Central memory CD4-positive, alpha-beta T cell (primary cell): ENCODE measurements at places on chromosomes 2 and 18.
A peak's percentile ranks its signal among the peaks of the same experiment; 100 is the strongest.

- DNase-seq: peak; percentile 94
Measured at GRCh38 chr2:174778085-174778981, 14.1 kb upstream of the CHRNA1 start.

- no peak for DNase-seq
Measured at GRCh38 chr2:39666491-39667101, 879 bp downstream of the TMEM178A start.

DNA sequence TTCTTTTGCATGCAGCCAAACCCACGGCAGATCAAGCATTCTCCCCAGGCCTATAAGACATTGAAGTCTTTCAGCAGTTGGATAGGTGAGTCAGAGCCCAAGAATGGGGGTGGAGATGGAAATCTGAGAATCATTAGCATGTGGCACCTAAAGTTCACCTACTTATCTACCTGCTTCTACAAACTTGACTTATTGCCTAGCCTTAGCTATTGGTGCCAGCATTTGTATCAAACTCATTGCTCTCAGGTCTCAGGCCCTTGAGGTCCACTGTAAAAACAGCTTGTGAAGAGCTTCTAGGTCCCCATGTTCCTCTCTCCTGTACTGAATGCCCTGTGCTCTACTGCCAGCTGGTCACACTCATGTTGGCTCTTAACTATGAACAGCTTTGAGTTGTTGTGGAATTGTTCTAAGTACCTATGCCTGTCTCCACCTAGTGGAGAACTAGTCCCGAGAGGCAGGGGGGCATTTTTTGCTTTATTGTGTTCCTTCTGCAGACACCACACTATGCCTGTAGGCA lies 278.4 kb upstream of the SPRED2 start:
- DNase-seq: no peak

GRCh38 chr2:148926981-148927401 lies 52.0 kb downstream of the KIF5C start:
- DNase-seq: peak; percentile 33

- DNase-seq: no peak
Measured at GRCh38 chr18:63924551-63924950, 16.8 kb downstream of the SERPINB10 start.

DNA sequence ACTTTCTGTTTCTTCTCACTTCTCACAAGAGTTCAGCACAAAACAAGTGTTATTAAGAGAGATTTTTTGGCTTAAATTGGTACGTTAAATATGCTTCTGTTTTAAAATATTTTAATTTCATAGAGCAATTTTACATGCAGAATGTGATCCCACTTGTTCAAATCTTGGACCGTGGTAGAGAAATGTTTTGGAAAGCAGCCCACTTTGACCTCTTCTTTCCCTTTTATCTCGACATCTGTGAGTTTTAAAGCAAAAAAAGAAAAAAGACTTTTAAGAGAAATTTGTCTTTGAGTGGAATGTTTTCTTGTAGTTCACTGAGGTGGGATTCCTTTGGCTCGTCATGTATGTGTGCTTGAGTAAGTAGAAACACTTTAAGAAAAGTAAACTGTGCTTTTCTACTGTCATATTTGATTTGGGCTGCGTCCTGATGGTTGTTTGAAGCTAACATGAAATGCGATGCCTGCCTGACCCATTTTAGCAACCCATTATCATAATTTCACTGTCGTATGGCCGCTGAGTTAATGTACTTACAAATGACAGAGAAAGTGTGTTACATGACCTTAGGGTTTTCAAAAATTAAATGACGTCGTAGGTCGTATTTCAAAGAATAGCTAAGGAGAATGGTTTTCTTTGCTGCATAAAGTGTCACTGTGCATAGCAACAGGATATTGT lies 54.5 kb downstream of the TSHZ1 start:
- DNase-seq: no peak
